Endodermal cell (in vitro differentiated cells): ENCODE measurements at places on chromosomes 6 and 20. TPM values are rescaled to one million over a fixed set of nuclear protein-coding genes. Genes with fewer than 3 reads are reported as not detected.

C20orf144 gene
- 0.29 TPM in 1 of 2 replicates, not detected in the other for total RNA-seq

AP5S1 gene
- 6.1 and 7.3 TPM in 2 replicates for total RNA-seq

MAFB gene
- 1.5 to 3.7 TPM (median 1.9 TPM) in 3 replicates for total RNA-seq

NPEPL1 gene
- 49.7 and 52.9 TPM in 2 replicates for total RNA-seq

ZC2HC1B gene
- not detected in 2 replicates for total RNA-seq

MOG gene
- total RNA-seq, result 0.45 TPM in 1 of 2 replicates, not detected in the other

ASF1A gene
- total RNA-seq, result 34.8 to 64.8 TPM (median 54.9 TPM) in 3 replicates

IFNGR1 gene
- total RNA-seq, result 24.9 and 30.2 TPM in 2 replicates

GTSF1L gene
- not detected in 2 replicates for total RNA-seq

ANGPT4 gene
- 0.23 and 0.51 TPM in 2 replicates for total RNA-seq

PLCB4 gene
- 10.4 and 14.4 TPM in 2 replicates for total RNA-seq

DNA sequence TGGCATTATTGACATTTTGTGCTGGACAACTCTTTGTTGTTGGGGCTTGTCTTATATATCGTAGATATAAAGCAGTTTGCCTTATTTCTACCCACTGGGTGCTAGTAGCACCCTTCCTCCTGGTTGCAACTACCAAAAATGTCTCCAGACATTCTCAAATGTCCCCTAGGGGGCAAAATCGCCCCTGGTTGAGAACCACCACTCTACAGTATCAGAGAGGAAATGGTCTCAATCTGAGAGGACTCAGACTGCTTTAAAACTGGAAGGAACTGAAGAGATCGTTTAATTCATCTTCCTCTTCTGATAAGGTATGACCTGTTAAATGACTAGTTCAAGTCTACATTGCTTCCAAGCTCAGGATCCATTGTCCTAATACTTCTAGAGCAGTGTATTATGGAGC is 14.9 kb downstream of the SH3BGRL2 start:
- DNase-seq, result peak; percentile 72

DNA sequence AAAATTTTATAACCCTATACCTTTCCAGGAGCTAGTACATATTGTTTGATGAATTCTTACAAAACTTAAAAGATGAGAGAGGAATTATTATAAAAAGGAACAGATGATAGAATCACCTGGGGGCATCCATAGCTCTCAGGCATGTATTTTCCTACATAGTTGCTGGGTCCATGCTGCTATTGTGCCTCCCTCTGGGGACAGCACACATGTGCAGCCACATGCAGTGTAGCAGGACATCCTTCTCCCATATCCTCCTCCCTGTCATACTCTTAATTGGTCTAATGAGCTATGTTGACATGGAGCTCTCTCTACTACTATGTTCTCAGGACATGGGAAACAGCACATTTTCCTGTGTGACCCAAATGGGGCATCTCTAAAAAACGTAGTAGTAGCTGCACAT is 898.2 kb upstream of the MAP3K7 start:
- no peak for DNase-seq

DNA sequence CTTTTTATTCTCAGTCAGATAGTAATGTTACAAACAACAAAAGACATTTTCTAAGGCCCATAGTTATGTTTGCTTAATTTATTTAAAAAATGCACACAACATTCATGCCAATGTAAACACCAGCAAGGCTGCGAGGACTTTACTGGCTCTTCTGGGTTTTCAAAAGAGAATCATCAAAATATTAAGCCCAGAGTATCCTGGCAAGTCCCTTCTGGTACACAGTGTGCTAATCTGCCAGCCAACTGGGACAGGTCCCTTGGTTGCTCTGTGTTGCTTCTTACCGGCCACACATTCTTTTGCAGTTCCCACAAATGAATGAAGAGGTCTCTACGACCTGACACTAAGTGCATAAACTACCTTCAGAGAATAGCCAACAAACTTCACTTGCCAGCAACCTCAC is 42.6 kb upstream of the SPDEF start:
- peak; percentile 20 for DNase-seq

- DNase-seq, result no peak
Observed at GRCh38 chr6:8069151-8069550, 5.0 kb upstream of the BLOC1S5 start.

- peak; percentile 44 for DNase-seq
Observed at GRCh38 chr6:156816505-156816904, 39.3 kb downstream of the ARID1B start.

- no peak for DNase-seq
Observed at GRCh38 chr6:79525272-79526100, 11.7 kb downstream of the LCA5 start.

DNA sequence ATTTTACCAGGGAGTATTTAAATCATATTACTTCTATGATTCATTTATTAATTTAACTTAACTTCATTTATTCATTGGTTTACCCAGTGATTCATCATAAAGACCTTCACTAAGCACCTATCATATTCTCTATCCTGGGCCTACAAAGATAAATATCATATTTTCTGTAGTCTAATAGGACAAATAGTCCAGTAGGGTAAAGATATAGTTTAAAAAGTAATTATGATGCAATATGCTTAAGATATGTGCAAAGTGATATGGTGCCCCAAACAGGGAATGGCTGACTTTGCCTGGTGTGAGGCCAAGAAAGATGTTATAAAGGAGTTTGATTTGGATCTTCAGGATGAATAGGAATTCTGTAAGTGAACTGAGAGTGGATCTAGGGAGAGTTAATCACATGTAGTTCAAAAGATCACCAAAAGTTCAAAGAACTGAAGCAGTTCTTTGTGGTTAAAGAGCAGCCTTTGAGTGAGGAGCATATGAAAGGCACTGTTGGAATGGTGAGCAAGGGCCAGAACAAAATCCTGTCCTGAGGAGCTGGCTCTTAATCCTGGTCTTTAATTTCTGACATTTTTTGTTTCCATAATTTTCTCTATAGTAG is 45.5 kb downstream of the MLIP start:
- no peak for DNase-seq

- peak; percentile 95 for DNase-seq
Observed at GRCh38 chr6:100228834-100229441, 234.9 kb upstream of the MCHR2 start.

- peak; percentile 56 for DNase-seq
Observed at GRCh38 chr20:50788045-50788991, 6.5 kb upstream of the BCAS4 start.

GRCh38 chr6:26184367-26184891 is 97.2 kb downstream of the HFE start:
- peak; percentile 40 for DNase-seq

DNA sequence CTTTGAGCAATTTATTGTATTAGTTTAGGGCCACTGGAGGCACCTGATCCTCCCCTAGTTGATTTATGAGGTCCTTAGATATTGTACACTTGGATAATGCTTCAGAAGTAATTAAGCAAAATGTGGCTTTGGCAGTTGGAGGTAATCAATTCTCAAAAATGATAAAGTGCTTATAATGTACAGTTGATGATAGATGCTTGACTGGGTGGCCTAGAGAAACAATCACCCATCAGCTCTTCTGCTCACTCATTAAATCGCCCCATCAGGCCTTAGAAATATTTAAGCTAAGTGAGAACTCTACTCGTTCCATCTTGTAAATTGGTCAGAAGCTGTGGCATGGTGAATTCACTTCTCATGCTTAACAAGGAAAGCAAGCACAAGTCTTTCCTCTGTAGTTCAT is 349.9 kb downstream of the SAMD5 start:
- no peak for DNase-seq

GRCh38 chr6:133951881-133952814 is 876 bp upstream of the TBPL1 start:
- peak; percentile 77 for DNase-seq

- no peak for DNase-seq
Observed at GRCh38 chr6:91281901-91282300, 695.0 kb upstream of the MAP3K7 start.

GRCh38 chr6:162313922-162314660 is 413.5 kb downstream of the PRKN start:
- no peak for DNase-seq

GRCh38 chr6:89015971-89016370 is 52.6 kb upstream of the RNGTT start:
- no peak for DNase-seq

GRCh38 chr6:81708113-81708699 is 44.3 kb downstream of the TENT5A start:
- peak; percentile 75 for DNase-seq

DNA sequence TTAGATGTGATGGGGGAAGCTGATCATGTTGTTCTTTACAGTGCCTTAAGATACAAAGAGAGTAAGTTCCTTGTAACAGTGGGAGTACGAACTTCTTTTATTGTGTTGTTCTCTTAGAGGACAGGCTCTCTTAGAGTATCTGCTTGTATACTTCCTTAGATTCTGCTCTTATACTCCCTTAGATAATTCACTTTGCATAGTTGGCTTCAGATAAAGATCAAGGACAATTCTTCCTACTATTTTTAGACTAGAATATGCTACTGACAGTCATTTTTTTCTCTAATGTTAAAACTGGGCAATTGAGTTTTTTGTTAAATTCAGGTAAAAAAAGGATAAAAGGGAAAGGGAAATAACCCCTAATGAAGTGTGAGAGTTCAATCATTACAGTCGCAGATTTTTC is 138.7 kb downstream of the MYB start:
- DNase-seq, result no peak

DNA sequence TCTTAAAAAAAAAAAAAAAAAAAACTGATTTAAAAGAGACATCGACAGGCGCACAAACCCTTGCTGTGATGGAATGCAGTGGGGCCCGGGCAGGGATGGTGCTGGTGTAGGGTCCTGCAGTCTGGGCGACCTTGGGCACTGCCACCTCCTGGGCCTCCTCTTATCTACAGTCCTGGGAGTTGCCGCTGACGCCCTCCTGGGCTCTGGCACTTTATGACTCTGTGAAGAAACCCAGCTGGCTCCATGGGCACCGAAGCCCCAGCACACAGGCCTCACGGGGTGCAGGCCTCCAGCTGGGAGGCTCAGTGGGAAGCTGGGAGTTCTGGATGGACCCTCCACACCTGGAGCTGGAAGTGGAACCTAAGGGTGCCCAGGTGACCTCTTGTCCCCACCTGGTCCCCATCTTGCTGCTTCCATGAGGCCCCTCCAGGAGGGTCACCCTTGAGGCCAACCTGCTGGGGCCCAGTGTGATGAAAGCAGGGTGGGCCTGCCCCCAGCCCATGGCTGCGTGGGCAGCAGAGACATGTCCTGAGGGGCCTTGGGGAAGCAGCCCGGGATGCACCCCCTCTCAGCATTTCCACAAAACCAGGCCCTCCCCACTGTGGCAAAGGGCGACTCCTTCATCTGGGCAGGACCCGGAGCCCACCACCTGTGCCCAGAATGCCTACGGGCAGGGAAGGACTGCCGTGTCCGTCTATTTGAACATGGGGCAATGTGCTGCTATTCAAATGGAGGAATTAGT is 104.9 kb downstream of the ASXL1 start:
- no peak for DNase-seq
